ENCODE measurements at places on chromosomes 1 and 21.

DNA sequence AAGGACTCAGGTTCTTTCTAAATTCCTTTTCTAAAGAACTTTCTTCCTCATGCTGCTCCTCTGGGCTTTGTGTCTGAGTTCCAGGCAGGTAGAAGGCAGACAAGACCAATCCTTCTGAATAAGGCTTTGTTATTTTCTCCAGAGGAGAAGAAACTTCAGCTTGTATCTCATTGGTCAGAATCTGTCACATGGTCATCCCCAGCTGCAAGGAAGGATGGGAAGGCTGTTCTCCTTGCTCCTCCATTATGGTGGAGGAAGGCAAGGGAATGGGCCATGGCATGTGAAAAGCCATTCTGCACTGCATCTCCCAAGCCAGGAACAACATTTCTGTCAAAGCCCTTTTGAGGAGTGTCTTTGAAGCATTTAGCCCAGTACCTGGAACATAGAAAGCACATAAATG, 50.6 kb upstream of the NTPCR start:
- no peak for DNase-seq

GRCh38 chr1:165876121-165876520, 48.7 kb downstream of the UCK2 start:
- no peak for DNase-seq

DNA sequence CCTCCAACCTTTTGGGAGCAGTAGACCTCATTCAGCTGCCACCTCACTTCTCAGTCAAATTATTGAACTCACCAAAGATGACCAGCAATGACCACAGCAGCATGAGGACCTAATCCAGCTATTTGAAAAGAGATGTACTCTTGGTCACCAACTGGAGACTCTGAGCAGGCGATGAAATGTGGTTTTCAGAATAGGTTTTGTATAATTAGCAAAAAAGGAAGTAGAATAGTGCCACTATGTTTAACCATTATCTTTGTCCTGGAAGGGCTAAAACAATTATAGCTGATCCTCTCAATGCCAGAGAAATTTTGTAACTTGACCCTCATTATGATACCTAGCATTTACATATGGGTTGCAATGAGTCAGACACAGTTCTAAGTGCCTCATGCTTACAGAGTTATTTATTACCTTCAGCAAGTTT, at the start of gene FCRL2:
FCRL2 (minus strand) TSS at position 162 of the 421 bp plus-strand sequence; CDS start at position 103, 59 bp downstream.
- DNase-seq, result no peak

DNA sequence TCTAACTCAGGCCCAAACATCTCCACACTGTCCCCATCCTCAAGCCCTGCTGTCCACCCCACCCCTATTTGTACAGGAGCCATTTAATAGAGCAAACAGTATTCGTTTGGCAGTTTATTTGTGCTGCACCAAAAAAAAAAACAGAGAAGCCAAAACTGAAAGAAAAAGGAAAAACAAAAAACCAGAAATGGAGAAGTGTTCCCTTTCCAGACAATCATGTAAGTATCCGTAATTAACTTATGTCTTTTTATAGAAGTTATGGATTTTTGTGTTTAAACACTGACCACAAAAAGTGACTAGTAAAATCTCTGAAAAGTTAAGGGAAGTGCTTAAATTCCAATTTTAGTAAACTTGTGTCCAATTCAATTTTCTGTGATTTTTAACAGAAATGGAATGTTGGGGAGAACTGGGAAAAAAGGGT, 40.4 kb upstream of the ZBTB18 start:
- no peak for DNase-seq

DNA sequence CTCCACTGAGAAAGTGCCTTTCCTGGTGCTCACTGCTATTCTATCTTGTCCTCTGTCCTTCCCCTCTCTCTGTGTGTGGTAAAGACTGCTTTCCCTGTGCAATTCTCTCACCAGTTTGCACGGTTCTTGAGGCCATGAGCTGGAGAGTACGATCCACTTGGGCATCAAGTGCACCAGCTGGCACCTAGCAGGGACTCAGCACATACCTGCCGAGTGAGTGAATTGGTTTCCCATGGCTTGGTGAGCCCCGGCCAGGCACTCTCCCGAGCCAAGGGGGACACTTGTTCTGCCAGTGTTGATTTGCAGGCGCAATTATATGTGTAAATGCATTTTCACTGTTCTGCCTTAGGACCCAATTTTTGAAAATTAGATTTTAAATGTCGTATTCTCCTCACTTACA, 313.5 kb downstream of the DISC1 start:
- DNase-seq, result no peak

GRCh38 chr1:107668762-107669161, 296.2 kb downstream of the VAV3 start:
- DNase-seq, result no peak

DNA sequence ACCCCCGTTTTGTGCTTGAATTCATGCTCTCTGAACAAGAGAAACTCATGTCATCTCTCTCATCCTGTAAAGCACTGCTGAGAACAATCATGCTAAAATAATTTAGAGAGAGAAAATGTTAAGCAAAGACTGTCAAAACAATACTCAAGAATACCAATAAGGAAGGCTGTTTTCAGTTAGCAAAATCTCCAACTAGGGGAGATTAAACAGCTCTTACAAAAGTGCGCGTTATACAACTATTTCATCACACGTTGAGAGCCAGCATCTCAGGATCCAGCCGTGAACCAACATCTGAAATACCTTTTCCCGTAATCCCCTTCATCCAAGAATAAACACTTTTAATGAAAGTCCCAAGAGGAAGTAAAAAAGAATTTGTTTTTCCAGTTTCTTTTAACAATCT, 44.1 kb upstream of the KCNJ15 start:
- no peak for DNase-seq

DNA sequence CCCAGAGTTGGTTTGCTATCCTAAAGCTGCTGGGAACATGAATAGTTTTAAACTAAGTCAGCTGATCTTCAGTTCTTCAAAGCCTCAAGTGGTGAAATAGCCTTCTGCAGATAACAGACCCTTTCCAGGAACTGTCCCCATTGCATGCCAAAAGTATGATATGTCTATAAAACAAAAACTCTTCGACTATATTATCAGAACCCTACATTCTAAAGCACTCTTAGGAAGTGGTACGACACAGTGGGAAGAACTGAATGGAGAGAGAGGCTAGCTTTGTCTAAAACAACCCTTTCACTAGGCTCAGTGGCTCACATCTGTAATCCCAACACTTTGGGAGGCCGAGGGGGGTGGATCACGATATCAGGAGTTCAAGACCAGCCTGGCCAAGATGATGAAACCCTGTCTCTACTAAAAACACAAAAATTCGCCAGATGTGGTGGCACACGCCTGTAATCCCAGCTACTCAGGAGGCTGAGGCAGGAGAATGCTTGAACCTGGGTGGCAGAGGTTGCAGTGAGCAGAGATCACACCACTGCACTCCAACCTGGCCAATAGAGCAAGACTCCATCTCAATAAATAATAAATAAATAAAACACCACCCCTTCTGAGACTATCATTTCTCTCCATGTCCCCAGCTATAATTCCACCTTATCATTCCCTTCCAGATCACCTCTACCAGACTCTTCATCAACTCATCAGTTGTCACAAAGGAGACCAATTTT, 2.2 kb upstream of the FRRS1 start:
- no peak for DNase-seq

All from activated CD4-positive, alpha-beta T cell treated with anti-CD3 and anti-CD28 coated beads, Interleukin-2, amount 50 U/mL, for 24 hours (primary cell).